ENCODE measurements at places on chromosomes 2 and 18.

DNA sequence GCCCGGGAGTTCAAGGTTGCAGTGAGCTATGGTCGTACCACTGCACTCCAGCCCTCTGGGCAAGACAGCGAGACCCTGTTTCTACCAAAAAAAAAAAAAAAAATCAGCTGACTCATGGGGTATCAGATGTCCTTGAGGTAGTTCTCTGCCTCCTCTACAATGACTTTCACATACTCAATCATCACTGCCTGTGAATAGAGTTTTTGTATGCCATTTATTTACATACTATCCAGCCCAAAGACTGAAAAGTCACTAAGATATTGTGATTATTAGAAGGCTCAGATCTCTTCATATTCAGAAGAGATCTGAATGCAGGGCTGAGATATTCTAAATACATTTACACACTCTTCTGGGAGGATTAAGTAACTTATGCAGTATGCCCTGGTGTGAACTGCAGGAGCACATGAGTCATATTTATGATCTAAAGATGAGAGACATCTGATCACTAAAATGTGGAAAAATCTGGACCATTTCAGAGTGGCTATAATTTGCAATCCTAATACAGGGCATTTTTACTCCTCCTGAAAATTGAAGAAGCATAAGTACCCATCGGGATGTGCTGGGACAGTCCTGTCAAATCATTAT lies 38.9 kb downstream of the KLF7 start:
- no peak for DNase-seq

DNA sequence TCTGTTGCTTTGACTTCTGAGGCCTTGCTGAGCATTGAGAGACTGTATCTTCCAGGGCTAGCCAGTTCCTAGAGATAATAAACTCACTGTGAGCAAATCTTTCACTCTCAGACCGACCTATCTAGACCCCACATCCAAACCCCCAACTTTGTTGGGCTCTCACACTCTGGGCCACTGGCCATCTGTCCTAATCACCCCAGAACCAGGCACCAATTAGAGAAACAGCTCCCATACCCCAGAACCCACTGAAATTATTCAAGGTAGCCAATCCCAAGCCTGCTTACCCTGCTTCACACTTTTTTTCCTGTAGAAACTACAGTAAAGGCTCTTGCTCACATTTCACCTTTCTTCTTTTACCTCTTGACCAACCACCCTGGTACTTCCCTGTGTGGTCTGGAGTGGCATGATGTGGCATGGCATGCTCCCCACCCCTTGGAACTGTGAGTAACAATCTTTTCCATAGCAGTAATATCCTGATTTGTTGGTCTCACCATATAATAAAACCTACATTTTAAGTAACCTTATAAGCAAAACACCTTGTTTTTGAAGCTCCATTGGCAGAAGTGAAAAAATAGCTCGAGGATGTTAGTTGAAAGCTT lies 55.2 kb downstream of the ANKRD12 start:
- DNase-seq, result no peak

DNA sequence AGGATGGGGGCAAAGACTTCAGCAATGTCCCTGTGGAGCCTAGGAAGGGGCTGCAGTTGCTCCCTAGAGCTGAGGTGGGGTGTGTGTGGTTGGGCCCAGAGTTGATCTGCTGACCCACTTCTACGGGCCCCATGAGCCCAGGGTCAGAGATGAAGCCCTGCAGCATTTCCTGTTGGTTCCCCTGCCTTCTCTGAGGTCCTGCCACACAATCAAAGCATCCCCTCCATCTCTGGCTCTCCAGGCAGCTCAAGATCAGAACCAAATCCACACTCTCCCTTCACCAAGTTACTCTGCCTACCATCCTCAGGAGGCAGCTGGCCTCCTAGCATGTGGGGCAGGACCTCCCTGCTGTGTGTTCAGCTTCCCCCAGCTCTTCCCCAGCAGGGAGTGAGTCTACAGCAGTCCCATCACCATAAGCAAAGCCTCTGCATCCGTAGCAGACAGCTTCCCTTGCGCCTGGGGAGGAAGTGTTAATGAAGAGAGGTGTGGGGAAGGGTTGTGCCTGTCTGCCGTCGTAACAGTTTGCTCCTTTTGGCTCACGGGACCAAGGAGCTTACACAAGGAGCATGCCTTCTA lies 26.9 kb downstream of the TMEM247 start:
- no peak for DNase-seq

- no peak for DNase-seq
These were observed 35.2 kb downstream of the STK39 start for GRCh38 chr2:168212167-168212566.

- DNase-seq, result no peak
These were observed 504.3 kb upstream of the FAM98A start for GRCh38 chr2:34103437-34103836.

GRCh38 chr18:11053293-11053692 lies 96.1 kb downstream of the PIEZO2 start:
- DNase-seq, result no peak

DNA sequence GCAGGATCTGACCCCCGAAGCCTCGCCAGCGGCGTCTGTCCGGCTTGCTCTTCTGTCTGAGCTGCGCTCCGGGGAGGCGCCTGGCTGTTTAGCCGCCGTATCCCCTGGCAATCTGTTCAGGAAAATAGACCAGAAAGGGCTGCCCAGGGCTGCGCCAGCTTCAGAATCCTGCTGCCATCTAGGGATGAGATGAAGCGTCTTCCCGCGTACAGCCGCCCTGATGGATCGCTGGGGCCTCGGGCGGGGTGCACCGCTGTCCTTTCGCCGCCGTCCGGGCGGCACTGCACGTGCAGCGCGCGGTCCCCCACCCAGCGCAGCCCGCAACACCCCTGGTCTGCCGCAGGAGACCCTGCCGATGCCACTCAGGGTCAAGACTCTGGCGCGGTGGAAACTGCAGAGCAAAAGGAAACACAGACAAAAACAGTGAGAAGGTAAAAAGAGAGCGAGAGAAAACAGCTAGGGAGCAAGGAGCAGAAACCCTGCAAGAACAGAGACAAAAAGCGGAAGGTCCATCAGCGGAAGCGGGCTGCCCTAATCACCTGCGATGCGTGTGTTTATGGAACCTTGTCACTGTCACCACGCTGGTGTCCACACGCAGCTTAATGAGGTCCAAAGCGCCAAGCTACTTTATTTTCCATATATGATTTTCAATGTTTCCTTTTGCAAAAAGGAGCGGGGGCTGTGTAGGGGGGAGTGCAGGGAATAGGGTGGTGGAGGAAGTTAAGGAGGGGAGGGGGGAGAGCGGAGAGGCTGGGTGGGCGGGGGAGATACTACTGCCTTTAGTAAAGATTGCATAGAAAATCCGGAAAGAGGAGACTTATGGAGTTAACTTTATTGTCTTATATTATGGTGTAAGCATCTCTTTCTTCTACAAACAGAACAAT lies 2113.3 kb upstream of the PIK3C3 start:
- no peak for DNase-seq

DNA sequence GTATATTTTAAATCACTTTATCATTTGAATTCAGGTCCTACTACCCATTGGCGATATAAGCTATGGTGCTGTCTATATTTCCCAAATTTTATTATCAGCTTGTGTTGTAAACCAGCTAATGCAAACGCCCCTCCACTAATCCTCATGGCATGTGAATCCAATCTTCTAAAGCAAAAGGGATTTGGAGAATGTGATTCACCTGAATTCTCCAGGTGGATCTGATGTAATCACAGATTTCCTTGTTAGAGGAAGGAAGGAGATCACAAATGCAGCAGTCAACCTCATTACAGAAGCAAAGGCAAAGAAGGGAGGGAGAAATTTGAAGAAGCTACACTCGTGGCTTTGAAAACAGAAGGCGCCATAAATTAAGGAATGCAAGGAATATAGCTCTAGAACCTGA lies 431.1 kb upstream of the CDH19 start:
- no peak for DNase-seq

GRCh38 chr18:59848002-59848401 lies 51.8 kb upstream of the PMAIP1 start:
- DNase-seq, result no peak

GRCh38 chr18:48994044-48994651 lies 43.4 kb upstream of the SMAD7 start:
- no peak for DNase-seq

DNA sequence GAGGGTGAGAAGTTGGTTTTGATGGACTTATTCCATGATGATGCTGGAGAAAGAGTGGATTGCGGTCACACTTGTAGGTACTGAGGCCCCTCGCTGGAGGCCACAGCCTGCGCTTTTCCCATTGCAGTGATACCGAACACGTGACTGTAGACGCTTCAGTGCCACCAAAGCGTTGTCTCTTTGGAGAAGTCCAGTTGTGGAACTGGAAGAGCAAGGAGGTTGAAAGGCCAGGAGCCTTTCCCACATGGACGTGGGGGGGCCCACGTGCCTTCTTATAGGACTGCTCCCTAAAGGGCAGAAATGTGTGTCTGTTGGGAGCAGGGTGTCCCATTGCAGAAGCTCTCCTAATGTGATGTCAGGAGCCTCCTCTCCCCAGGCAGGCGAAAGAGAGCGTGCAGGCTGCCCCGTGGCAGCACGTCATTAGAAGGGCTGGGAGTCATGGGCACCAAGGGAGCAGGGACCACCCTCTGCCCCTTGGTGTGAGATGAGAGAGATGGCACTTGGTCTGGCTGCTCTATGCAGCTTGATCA lies 31.5 kb downstream of the LPIN1 start:
- DNase-seq, result no peak

DNA sequence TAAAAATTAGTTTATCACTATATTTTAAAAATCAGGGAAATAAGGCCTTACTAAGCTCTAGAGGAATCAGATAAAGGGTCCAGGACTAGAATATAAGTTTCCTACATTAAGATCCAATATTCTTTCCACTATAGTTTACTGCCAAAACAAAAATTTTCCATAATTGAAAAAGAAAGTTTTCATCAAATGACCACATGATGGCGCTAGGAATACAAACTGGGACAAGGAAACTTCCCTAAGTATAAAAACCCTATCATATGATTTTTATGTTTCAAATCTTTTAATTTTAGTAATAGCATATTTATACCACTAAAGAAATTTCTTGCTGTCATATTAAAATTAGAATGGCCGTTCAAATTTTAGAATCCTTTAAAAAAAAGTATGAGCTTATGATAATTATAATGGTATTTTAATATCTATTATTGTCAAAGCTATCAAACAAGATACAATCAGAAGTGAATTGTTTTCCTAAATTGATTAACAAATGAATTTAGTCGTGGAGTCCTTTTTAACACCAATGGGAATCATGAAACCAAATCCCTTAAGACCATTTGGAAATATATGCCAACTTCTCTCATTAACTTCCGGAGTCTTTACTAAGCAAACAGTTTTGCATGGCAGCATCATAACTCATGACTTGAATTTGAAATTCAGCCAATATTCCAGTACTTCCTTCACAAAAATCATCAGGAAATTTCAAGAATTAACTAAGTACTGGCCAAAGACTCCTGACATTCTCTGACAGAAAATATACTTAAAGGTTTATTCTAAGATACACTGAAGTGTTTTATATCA lies 70.3 kb downstream of the SCN1A start:
- no peak for DNase-seq

- no peak for DNase-seq
These were observed 40.9 kb upstream of the MBP start for GRCh38 chr18:77173275-77174030.

DNA sequence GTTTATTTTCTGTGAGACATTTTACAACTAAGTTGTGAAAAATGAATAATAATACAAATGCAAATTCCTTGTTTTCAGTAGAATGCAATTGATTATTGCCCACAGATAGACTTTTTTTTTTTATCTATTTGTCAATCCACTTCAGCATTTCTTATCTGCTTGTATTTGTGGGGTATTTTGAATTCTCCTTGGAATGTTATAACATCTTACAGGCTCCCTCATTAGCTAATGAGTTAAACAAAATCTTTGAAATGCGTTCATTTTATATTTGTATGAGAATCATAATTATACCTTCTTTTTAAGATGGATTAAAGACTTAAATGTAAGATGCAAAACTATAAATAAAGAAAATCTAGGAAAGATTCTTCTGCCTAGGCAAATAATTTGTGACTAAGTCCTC lies 114.2 kb downstream of the CALCRL start:
- no peak for DNase-seq

GRCh38 chr18:32888306-32888705 lies 115.5 kb upstream of the KLHL14 start:
- DNase-seq, result no peak

DNA sequence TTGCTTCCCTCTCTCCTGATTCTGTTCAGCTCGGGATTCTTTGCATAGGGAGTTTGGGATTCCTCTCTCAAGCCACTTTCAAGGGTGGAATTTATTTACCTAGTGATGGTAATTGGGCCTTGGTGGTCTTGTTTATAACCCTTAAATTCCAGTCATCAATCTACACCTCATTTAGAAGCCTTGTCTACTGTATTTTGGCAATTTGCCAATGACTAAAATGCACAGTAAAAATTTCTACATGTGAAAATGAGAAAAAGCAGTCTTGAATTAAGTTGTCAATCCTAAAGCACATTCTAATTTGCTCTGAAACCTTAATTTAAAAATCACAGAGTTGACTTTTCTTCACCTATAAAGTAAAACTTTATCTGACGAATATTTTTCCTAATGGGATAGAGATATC lies 749.2 kb upstream of the CRIM1 start:
- DNase-seq, result no peak

DNA sequence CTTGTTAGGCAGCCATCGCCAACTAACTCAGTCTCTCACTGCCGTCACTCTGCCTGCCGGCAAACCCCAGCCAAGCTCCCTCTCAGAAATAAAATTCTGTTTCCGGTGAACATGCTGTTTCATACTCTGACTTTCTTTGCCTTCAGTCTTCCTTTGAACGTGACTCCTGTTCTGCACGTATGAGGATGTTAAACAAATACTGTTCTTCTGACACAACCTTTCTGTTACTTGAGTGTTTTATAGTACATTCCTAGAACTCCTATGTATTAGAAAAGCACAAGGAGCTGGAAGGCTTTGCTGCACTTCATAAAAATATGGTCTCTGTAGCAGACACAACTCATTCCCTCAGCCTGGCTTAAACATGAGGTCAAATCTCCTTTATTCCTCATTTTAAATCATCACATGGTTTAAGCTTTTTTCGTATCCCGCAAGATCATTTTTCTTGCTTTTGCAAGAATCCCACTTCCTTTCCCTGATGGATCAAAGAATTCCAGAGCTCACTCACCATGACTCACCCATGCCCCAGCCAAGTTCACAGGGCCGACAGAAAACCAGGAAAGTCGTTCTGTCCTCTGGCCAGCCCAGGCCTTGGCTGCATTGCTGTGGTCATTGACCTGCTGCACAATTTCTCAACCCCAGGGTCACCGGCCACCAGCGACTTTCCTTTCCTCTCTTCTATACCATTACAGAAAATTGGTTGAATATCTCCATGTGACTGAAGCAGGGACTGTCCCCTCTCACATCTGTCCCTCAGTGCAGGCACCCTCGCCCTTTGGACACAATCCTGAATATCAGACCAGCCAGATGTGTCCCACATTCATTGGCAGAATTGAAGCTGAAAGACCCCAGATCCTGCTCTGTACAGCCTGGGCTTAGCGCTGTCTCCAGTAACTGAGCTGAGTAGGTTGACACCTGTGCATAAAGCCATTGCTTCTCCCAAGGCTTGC lies 183.1 kb upstream of the ARL4C start:
- DNase-seq, result no peak

DNA sequence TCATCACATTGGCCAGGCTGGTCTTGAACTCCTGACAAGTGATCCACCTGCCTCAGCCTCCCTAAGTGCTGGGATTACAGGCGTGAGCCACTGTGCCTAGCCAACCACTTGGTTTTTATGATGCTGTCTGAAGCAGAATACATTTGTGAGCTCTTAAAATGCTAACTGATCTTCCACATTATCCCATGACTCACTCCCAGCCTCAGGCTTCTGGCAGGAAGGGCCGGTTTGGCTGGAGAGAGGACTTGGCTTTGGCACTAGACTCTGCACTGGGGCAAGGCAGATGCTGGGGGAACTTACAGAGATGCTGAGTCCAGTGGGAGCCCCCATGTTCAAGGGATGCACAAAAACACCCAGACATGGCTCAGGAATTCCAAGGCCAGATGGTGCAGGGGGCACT lies 40.5 kb upstream of the SH3BP4 start:
- no peak for DNase-seq
